T-helper 9 cell (primary cell): ENCODE measurements at places on chromosomes 3 and 15.

DNA sequence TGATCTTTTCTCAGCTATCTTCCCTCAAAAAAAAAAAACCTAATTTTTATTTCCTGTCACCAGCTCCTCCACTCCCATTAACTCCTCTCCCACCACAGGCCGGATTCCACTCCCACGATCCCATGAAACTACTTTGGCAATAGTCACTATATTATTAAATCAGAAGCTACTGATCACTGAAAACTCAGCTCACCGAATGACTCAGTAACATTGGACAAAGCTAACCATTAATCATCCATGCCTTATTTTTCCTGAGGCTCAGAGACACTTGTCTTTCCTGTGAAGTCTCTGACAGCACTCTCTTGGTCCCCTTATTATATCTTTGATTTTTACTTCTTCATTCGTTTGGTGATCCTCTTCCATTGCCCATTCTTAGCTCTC is 260.2 kb downstream of the CGGBP1 start:
- DNase-seq, result no peak

DNA sequence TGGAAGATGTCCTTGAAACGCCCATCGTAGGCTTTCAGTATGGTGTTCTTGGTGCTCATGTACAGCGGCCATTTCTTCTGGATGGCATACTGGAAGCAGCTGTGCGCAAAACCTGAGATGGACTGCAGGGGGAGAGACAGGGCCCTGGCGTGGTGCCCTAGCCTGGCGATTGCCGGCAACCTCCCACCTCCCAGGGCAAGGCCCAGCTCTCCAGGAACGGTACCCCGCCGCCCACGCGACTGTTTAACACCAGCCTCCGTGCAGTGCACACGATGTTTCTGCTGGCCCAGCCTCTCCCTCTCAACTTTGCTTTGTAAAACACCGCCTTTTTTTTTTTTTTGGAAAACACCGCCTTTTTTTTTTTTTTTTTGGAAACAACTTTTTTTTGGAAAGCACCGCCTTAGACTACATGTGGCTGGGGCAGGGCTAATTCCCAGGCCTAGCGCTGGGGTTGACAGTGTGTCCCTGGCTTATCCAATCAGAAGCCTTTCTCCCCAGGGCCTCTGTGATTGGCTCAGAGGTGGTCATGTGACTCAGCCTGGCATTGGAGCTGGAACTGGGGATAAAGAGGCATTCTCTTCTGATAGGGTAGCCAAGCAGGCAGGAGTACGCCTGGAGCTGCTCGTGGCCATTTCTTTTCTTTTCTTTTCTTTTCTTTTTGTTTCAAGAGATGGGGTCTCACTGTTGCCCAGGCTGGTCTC is 14.7 kb downstream of the IDH2 start:
- no peak for DNase-seq

DNA sequence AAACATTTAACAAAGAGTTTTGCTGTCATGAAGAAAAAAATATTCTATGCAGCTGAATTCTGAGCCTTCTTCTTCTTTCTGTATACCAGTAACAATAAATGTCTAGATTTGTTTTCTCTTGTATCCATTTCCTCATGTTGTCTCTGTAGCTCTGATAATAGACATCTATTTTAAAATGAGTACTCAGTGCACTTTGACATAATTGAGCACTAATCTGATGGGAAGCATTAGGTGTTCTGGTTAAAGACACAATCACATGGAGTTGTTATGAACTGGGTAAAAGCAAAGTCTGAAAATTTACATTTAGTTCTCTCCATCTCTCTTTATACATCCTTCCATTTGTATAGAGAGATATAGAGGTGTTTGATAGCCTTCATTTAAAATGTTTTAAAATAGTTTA is 230.0 kb downstream of the BCHE start:
- DNase-seq, result no peak

DNA sequence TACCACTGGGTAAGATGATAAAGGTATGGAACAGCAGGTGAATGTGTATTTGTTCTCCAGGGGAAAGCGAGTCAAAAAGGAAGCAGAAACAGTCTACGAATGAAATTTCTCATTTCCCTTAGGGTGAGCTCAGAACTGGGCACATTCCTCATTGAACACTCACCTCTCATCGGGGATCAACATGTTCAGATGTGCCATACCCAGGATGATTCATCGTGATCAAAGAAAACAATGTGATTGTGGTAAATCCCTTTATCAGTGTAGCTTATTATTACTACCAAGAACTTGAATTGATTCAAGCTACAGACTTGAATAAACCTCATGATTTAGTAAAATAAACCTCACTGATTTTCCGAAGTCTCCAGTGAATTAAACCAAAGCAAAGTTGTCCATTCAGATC is 72.1 kb downstream of the GJD2 start:
- no peak for DNase-seq

- DNase-seq, result no peak
These were observed 1765.0 kb downstream of the OTOL1 start for GRCh38 chr3:163261618-163262017.

- DNase-seq, result no peak
These were observed 51.8 kb upstream of the TPRG1 start for GRCh38 chr3:189119950-189120349.

DNA sequence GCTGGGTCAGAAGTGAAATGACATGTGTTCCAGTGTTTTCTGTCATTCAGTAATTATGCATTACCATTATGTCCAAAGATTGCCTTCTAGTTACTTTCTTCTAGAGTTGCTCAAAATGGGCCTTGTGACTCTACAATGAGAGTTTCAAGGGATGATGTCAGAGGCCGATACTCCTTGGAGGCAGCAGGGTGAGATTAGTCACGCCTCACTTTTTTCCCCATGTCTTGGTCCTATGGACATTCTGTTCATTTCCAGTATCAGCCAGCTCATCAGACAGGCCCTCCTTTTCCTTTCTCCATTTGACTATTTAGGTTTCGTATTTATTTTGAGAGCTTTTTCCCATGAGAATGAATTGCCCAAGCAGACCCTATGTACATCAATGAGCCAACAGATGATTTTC is 17.5 kb downstream of the VGLL3 start:
- no peak for DNase-seq

DNA sequence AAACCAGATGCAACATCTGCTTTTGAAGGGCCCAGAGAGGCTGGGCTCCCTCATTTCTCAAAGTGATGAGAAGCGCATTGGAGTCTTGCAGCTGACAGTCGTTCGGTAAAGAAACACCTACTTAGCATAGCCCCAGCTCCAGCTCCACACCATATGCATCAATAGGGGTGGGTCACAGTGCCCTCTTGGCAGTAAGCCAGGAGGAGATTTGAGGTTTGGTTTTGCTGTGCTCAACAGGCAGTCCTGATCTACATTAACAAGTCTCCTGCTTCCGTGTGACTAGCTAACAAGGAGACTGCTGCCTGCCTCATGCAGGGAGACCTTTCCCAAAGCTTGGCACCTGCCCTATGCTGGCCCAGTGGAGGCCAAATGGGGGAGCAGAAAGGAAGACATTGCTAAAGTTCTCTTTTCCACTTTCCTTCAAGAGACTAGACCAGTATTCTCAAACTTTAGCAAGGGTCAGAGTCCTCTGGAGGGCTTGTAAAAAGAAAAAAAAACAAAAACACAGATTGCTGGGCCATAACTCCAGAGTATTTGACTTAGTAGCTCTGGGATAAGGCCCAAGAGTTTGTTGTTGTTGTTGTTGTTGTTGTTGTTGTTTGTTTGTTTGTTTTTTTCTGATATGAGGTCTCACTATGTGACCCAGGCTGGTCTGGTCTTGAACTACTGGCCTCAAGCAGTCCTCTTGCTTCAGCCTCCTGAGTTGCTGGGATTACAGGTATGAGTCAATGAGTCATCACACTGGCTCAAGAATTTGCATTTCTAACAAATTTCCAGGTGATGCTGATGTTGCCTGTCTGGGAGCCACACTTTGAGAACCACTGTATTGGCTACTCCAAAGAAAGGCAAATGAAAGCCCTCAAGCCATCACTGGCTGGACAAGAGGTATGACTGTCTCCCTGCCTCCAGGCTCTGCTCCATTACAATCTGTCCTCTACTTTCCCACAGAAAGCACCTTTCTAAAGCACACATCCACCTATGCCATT is 294.9 kb downstream of the RORA start:
- DNase-seq, result no peak

- peak; percentile 27 for DNase-seq
These were observed 18.3 kb upstream of the NTRK3 start for GRCh38 chr15:88274553-88275460.

GRCh38 chr3:191360620-191361019 is 30.3 kb upstream of the UTS2B start:
- DNase-seq, result no peak

- DNase-seq, result no peak
These were observed 168.5 kb upstream of the NSMCE3 start for GRCh38 chr15:29437888-29438702.

DNA sequence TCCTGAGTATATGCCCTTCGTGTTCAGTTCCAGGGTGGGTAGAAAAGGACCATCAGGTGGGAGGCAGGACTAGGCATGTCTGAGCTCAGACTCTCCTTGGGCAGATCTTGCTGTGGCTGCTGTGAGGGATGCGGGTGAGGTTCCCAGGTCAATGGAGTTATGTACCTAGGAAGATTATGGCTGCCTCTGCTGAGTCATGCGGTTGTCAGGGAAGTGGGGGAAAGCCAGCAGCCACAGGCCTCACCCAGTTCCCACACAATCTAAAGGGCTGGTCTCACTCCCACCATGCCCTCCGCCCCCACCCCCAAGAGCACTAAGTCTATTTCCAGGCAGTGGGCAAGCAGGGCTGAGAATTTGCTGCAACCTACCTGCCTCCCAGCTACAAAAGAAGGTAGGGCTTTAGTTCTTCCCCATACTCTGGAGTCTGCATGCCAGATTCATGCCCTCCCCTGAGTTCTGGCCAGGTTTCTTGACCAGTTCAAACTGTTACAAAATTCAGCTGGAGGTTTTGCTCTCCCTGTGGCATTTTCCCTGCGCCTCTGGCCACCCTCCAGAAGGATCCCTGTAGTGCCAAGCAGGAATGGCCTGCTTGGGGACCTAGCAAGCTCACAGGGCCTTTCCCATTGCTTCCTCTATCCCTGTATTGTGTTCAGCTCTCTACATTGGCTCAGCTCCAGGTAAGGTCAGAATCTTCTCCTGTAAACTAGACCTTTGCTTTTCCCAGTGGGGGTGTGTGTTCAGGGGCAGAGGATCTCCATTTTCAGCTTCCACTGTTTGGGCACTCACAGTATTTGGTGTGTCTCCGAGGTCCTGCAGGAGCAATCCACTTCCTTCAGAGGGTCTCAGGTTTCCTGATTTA is 12.7 kb upstream of the TMCO5A start:
- no peak for DNase-seq

DNA sequence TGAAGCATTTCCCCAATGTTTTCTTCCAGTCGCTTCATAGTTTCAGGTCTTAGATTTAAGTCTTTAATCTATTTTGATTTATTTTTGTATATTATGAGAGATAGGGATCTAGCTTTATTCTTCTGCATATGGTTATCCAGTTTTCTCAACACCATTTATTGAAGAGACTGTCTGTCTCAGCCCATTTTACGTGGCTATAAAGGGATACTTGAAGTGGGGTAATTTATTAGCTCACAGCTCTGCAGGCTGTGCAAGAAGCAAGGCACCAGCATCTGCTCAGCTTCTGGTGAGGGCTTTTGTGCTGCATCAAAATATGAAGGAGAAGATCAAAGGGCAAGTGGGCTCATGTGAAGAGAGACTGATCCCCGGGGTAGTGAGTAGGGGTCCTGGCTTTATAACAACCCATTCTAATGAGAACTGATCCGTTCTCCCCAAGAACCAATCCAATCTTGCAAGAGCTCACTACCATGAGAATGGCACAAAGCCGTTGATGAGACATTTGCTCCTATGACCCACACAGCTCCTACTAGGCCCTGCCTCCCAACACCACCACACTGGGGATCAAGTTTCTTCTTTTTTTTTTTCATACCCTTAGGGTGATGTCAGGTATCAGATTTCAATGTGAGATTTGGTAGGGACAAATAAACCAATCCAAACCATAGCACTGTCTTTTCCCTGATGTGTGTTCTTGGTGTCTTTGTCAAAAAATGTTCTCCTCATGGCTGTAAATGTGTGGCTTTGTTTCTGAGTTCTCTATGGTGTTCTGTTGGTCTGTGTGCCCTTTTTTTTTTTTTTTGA is 63.2 kb downstream of the IQGAP1 start:
- no peak for DNase-seq

DNA sequence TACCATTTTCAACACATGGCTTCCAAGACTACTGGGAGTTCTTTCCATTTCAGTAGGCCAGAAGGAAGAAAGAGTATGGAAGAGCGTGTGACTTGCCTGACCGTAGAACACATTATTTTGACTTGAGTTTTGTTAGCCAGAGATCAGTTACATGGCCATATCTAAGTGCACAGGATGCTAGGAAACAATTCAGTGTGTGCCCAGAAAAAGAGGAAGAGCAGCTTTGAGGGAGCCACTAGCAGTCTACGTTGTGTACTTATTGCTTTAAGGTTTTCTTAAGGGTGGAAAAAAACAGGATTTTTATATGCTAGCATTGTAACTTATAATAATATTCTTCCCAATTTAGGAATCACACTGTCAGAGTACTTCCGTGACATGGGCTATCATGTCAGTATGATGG is 44.1 kb upstream of the GRAMD1C start:
- DNase-seq, result no peak

DNA sequence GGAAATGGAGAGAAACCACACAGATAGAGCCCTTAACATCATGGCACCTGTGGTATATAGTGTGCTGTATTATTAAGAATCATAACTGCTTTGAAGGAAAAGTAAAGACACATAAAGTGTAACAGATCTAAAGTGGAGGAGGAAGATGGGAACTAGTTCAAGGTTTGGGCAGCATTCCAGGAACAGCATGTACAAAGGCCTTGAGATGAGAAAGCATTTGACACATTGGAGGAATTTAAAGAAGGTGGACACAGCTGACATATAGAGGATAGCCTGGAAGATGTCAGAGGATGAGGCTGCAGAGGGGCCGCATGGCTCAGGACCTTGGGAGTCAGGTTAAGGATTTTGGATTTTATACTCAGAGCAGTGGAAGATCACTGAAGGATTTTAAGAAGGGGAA is 39.0 kb downstream of the LRTM1 start:
- DNase-seq, result no peak

- no peak for DNase-seq
These were observed 66.4 kb upstream of the TRA2B start for GRCh38 chr3:186004209-186004608.

- DNase-seq, result no peak
These were observed 120.9 kb downstream of the NEK11 start for GRCh38 chr3:131147534-131147933.

GRCh38 chr15:42504631-42505030 is 9.2 kb downstream of the SNAP23 start:
- DNase-seq, result no peak

DNA sequence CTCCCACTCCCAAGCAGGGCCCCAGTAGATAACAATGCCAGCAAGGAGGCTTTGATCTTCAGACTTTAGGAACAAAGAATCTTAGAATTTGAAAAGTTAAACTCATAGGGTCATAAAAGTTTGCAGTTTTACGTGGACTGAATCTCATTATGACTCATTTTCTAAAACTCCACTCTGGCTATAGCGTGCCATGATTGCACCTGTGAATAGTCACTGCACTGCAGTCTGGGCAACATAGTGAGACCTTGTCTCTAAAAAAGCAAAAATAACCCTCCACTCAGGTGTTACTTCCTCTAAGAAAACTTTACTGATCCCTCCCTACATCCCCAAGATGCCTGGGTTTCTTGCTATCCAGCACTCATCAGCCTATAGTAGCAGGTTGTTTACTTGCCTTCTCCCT is 104.5 kb downstream of the IL20RB start:
- DNase-seq, result no peak
